T follicular helper cell (primary cell): ENCODE measurements at places on chromosomes 12 and 14.

DNA sequence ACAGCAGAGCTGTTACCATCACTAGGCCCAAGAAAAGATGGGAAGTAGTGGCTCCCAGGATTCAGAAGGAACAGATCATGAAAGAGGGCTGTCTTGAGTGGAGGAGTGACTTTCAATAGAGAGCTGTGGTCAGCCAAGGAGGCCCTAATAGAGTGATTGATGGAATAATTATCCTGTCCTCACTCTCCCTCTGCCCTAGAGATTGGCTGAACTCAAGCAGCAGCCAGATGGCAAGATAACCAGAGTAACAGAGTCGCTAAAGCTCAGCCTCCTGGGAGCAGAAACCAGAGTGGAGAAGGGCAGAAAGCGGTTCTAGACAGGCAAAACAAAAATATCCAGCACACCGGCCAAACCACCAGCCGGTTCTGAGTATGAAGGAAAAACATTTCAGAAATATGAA is 23.1 kb downstream of the GMFB start:
- no peak for DNase-seq

GRCh38 chr14:20782280-20782890 is 1.3 kb downstream of the RNASE6 start:
- no peak for DNase-seq

DNA sequence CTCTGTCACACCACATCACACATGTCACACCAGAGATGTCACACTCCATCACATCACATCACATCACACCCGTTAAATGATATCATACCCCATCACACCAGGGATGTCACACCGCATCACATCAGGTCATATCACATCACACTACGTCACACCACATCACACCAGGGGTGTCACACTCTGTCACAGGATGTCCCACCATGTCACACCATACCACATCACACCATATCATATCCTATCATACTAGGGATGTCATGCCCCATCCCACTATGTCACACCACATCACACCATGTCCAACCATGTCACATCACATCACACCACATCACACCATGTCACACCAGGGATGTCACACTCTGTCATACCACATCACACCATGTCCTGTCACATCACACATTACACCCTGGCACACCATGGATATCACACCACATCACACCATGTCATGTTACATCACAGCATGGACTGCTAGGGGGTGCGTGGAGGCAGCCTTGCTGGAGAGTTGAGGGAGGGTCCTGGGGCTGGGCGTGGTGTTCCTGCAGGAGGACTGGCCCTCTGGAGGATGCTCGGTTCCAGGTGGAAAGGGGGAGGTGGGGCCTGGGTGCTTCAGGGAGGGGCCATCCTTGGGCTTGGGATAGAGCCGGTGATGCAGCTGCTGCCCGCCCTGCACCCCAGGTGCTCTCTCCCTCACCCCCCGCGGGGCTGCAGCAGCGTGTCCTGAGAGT is 134.6 kb downstream of the TMEM121 start:
- DNase-seq: no peak

GRCh38 chr14:75188086-75188485 is 11.7 kb upstream of the TMED10 start:
- DNase-seq: no peak

GRCh38 chr14:100786131-100786530 is 39.8 kb upstream of the MEG3 start:
- no peak for DNase-seq

DNA sequence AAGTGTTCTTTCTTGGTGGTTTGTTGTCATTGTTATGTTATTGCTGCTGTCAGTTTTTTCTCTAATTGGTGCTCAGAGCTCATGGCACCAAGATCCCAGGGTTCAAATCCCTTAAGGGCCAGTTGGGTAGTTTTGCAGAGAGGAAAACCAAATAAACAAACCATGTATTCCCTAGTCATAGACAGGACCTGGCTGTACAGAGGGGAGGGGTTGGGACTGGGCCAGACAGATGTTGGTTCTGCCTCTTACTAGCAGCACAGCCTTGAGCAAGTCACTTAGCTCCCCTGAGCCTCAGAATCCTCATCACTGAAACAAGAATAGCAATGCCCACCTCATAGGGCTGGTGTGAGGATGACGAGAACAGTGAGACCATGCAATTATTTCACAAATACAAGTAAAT is 53.4 kb downstream of the LTBP2 start:
- DNase-seq: no peak

GRCh38 chr12:103348935-103349334 is 146.8 kb downstream of the C12orf42 start:
- DNase-seq: no peak

- DNase-seq: no peak
Measured at GRCh38 chr14:82070040-82070439, 536.4 kb upstream of the SEL1L start.
